Astrocyte (in vitro differentiated cells and primary cell): ENCODE measurements at places on chromosomes 3 and 15.
A peak's percentile ranks its signal among the peaks of the same experiment; 100 is the strongest.

DNA sequence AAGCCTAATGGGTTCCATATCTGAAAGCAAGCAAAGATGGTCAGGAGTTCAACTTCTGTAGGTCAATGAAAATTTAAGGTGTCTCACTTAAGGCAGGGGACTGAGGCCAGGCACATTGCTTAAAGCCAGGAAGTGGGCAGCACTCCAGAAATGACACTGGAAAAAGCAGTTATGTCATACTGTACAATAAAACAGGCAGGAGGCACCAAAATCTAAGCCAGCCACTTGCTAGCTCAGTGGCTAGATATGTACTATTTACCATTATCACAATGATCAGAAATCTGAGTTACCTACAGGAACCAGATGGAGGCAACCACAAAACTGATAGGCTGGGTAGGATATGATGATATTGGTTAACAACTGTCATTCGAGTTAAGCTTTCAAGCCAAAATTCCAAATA, 57.3 kb downstream of the FRMD5 start:
- DNase-seq, result peak; percentile 36

GRCh38 chr3:124888482-124889441, 1.6 kb upstream of the ITGB5 start:
- no peak for DNase-seq

DNA sequence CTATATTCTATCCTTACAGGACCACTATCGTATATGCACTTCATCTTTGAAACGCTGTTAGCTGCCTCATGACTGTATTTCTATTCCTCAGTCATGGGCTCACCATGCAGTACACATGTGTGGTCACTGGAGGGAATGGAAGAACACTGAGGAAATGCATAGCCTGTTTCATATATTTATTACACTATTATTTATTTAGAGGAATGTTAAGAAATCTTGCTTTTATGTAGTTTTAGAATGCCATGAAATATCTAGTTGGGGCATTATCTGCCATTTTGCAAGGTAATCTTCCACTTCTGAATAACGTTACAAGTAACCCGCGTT, 155.7 kb downstream of the IGF1R start:
- DNase-seq, result no peak

DNA sequence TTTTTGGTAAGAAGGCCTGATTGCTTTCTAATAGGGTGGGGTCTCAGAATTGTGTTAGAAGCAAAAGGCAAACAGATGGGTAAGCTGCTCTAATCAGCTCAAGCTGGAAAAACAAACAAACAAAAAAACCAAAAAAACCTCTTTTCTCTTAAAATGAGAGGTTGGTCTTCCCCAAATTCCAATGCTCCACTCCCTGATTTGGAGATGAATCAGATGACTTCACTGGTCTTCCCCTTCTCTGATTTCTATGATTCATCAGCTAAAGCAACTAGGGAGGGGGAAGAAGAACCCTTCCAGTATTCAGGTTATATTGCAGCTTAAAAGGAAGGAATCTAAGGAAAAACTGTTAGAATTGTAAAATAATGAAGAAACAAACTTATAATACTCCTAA, 9.6 kb upstream of the ANXA2 start:
- peak; percentile 91 for DNase-seq

DNA sequence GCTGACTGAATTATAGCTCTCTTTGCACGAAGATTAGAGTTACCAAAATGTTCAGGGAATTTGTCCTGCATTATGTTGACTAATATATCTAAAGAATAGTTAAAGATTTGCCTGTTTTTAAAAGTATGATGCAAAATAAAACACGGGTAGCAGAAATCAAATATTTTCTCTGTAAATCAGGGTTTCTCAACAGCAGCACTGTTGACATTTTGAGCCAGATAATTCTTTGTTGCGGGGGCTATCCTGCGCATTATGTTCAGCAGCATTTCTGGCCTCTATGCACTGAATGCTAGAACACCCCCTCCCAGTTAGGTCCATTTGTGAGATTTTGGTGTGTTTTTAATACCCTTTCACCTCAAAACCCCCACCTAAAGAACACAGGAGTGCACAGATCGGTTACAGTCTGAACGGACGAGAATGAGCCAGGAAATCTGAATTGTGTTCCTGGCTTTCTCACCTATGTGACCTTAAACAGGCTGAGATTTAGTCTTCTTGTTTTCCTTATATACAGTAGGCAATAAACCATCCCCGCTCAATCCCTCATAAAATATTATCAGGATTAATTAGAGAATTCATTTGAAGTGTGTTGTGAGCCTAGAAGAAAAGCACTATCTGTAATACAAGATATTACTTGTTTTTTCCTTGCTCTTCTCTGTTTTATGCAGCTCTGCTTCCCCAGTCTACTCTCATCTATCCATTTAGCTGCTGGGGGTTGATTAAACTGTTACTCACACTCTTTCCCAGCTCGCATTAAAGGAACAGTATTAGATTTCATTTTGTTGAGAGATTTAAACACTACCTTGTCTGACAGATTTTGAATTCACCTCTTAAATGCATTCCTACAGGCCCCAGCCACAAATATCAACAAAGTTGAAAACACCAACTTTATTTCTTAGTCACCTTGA, 247.5 kb upstream of the GOLIM4 start:
- DNase-seq, result no peak

- DNase-seq, result no peak
Measured at GRCh38 chr3:15171096-15171495, 35.0 kb upstream of the CAPN7 start.

DNA sequence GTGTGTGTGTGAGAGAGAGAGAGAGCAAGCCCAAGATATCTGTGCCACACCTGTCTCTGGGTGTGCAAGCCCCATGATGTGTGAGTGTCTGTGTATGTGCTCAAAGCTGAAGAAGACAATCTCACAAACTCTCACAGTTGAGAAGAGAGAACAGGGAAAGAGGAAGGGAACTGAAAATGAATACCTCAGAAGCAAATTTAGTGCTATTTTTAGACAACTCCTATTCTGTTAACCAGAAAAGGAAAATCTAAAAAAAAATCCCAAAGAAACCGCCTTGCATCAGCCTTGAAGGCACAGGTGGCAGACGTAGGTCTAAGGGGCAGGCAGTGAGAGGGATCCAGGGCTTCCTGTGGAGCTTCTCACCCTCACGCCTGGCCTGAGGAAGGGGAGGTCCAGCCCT, 47.8 kb downstream of the ATP2B2 start:
- DNase-seq, result no peak

DNA sequence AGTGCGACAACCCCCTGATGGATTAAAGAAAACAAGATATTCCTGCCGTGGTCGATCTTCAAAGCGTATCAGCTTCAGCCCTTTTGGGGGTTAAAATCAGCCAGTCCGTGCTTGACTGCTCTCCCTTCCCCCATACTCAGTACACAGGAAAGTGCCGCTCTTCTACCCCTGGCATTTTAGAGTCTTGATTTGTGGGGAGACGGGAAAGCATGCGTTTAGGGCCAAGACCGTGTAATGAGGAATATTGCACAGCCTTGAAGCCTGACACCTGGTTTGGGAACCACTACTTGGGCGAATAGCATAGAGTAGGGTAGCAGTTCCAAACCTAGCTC, 540 bp upstream of the EDC3 start:
- DNase-seq, result no peak

DNA sequence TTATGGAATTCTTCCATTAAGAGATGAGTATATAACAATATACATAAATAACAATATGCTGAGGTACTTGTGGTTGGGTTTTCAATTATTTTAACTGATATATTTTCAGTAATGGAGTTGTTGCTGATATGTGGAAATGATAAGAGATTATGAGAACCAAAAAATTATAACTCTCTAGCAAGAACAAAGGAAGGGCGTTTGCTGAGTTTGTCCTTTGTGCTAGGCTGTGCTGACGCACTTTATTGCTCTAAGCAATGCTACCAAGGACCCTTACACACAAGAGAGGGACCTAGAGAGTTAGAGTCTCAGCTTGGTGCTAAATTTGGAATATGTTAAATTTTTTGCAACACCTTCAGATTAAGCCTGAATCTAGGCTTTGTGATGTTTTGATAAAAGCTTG, 24.1 kb downstream of the CFAP91 start:
- no peak for DNase-seq

DNA sequence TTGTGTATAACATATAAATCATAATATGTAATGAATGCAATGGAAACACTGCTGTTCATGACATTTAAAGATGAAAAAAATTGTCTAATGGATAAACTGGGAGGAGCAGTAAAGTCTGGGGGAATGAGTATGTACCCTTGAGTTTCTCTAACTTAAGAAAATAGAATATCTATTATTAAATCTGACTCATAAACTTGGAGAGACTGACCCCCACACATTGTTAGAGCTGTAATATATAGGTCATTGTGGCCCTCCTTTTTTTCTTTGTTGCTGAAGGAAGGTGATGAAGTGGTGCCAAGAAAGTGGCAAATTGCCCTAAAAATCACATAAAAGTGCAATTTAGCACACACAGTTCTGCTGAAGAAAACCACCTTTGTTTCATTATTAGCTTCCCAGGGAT, 389.8 kb upstream of the RARB start:
- DNase-seq, result no peak

GRCh38 chr3:151319628-151320027, 3.0 kb upstream of the GPR87 start:
- peak; percentile 36 for DNase-seq

GRCh38 chr3:177882124-177882648, 654.0 kb upstream of the KCNMB2 start:
- DNase-seq, result no peak

- no peak for DNase-seq
Measured at GRCh38 chr15:99630607-99631131, 64.9 kb downstream of the MEF2A start.

DNA sequence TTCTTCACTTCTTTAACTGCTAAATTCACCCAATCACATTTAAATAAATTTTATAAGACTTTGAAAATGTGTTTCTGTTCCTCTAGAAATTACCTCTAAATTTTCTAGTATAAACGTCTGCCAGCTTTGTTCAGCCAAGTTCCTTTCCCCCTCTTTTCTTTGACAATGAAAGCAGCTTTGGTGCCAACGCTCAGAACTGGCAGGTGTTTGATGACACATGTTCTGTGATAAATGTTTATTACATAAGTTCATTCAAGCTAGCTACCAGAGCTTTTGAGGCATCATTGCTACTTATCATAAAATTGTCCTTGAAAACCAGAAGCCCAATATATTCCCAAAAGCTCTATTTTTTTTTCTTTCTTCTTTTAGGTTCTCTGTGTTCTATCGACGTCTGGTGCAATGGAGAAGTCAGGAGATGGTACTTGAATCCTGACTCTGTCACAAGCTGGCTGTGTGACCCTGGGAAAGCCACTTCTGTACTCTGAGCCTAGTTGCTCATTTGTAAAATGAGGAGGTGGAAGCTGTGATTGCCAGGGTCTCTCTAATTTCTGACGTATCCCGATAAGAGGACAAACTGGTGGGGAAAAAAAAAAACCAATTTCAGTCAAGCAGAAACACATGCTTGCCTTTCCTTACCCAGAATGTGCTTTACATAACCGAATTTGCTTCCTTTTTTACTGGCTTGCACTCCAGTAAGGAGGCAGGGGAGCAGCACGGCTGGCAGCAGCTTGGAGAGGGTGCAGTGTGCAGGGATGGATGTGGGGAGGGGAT, 187.1 kb upstream of the LPP start:
- DNase-seq, result no peak

GRCh38 chr3:47855461-47856383, 52.8 kb downstream of the DHX30 start:
- DNase-seq, result no peak

DNA sequence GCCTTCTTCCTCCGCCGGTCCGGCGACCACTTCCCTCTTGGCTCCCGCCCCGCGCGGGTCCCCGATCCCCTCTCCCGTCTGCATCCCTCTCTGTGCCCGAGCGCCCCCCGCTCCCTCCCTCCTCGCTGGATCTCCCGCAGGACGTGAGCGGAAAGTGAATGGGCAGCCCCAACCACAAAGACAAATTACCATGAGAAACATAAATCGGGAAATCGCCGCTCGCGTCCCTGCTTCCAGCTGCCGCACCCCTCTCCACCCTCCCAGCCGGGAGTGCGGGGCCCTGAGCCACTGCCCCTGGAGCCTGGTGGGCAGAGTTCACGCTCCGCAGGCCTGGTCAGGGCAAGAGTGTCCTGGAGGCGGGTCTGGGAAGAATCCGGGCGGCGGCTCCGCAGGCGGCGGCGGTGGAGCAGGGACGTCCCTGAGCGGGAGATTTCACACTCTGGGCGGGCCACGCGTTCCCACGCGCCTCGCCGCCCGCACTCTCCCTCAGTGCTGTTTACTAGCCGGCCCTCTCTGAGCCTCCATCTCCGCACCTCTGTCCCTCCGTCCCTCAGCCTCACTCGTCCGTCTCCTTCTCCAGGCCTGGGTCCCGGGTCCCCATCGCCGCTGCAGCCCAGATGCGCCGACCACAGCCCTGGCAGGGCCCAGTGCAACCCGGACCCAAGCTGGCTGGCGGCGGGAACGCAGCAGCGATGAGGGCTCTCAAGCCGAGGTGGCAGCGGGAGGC, 835 bp downstream of the SEMA5B start:
- DNase-seq, result no peak

DNA sequence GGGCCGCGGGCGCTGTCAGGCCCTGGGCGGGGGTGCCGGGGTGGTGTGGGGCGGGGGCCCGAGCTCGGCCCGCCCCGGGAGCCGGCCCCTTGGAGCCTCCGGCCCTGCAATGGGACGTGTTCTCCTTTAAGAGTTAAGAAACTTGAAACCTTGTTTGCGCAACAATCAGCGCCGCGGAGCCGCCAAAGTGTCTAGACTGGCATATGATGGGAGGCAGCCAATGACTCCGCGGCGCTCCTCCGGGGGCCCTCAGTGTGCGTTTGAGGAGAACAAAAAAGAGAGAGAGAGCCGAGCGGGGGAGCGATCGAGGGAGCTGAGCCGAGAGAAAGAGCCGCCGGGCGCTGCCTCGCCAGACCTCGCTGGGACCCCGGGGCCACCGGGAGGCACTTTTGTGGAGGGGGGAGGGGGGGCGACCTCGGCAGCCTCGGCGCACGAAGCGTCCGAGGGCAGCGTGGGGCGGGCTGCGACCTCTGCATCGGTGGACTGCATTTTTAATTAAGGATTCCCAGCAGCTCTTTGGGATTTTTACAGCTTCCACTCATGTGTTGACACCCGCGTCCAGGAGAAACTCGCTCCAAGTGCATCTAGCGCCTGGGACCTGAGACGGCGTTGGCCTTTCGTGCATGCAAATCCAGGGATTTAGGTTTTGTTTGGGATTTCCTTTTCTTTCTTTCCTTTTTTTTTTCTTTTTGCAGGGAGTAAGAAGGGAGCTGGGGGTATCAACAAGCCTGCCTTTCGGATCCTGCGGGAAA, at the start of gene SMAD6:
SMAD6 (plus strand) TSS at position 202 of the 752 bp plus-strand sequence. CDS start 1,023 bp downstream, outside the sequence.
- peak; percentile 98 for DNase-seq
